Cardiac muscle cell (in vitro differentiated cells and primary cell): ENCODE measurements at places on chromosomes 4 and X.

GRCh38 chr4:30716681-30717207 lies 3.4 kb upstream of the PCDH7 start:
- peak; percentile 64 for DNase-seq
- peak overlapping the region; percentile 92 for H3K4me3 ChIP-seq
- H3K4me1 ChIP-seq: peaks cover 3% of the 10 kb centered on the region
- H3K27me3 ChIP-seq: no peaks in the 10 kb centered on the region
- no peaks in the 10 kb centered on the region for H3K36me3 ChIP-seq

- H3K4me3 ChIP-seq: no peak overlapping the region
- no peaks in the 10 kb centered on the region for H3K27me3 ChIP-seq
- no peak overlapping the region for H3K27ac ChIP-seq
- H3K36me3 ChIP-seq: no peaks in the 10 kb centered on the region
- H3K4me1 ChIP-seq: no peaks in the 10 kb centered on the region
- no peak for DNase-seq
Observed at GRCh38 chr4:187016101-187016500, 292.4 kb upstream of the FAT1 start.

DNA sequence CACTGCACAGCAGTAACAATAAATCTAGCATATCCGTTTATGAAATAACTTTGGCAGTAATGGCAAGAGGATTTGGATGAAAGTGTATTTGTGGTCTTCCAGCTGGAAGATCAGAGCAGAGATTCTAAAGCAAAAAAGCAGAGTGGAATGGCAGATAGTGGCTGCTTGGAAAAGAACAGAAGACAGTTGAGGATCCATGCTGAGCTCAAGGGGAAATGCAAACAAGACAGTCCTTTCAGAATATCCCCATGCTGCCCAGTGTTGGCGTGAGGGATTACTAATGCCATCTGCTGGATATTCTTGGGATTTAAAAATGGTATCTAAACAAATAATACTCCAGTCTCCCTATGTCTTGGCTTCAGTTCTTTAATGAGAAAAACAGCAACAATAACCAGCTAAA lies 629.1 kb upstream of the ATOH1 start:
- H3K27ac ChIP-seq: no peak overlapping the region
- no peaks in the 10 kb centered on the region for H3K36me3 ChIP-seq
- no peak overlapping the region for H3K4me3 ChIP-seq
- DNase-seq: peak; percentile 63
- no peaks in the 10 kb centered on the region for H3K27me3 ChIP-seq
- no peaks in the 10 kb centered on the region for H3K4me1 ChIP-seq

DNA sequence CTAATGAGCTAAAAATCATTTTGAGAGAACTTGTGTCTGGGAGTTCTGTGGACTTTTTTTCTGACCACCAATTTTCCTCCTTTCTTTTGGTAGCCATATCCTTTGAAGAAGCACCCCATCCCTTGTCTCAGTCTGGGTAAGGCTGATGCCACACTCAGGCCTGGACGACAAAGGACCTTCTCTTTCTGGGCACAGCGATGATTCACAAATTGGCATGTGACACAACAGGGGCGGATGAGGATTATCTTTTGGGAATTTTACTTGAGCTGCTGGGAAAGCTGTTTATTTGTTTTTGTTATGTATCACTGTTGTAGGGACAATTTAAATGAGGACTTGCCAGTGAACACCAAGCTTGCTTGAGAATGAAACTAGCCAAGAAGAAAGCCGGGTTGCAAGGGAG lies 233.4 kb upstream of the HAND2 start:
- no peak overlapping the region for H3K27ac ChIP-seq
- DNase-seq: no peak
- H3K36me3 ChIP-seq: no peaks in the 10 kb centered on the region

DNA sequence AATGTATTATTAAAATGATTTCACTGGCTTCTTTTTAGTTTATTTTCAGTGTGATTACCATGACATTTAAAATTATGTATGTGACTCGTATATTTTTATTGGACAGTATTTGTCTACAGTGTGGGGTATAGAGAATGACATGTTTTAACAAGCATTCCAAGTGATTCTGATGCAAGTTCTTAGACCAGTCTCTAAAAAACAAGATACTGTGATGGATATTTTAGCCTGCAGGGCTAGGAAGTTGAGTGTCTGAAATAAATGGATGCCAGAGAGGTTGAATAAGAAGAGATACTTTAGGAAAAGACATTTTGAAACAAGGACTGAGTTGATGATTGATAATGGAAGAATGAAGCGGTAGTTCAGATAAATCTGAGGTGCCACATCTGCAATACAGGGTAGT lies 3.5 kb upstream of the MAD2L1 start:
- no peak overlapping the region for H3K27ac ChIP-seq
- H3K4me3 ChIP-seq: no peak overlapping the region
- H3K36me3 ChIP-seq: no peaks in the 10 kb centered on the region
- peaks cover 20% of the 10 kb centered on the region for H3K4me1 ChIP-seq

DNA sequence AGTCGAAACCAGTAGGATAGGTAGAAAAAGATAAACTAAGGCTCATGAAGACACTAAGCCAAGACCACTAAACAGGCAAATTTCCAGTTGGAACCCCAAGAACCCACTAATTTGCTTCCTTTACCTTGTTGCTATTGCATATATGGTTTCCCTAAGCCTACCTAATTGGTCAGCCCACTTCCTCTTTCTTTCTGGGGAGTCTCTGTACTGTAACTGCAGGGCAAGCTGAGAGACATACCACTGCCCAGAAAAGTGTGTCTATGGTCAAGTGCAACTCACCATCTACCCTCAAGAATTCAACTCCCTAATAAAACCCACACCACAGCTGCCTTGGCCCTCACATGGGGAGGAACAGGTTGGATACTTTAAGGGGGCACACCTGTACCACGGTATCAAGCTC lies 28.6 kb downstream of the IDS start:
- H3K4me3 ChIP-seq: no peak overlapping the region
- no peaks in the 10 kb centered on the region for H3K4me1 ChIP-seq
- DNase-seq: no peak
- no peaks in the 10 kb centered on the region for H3K36me3 ChIP-seq
- H3K27ac ChIP-seq: no peak overlapping the region
- peaks cover under 1% of the 10 kb centered on the region for H3K27me3 ChIP-seq

DNA sequence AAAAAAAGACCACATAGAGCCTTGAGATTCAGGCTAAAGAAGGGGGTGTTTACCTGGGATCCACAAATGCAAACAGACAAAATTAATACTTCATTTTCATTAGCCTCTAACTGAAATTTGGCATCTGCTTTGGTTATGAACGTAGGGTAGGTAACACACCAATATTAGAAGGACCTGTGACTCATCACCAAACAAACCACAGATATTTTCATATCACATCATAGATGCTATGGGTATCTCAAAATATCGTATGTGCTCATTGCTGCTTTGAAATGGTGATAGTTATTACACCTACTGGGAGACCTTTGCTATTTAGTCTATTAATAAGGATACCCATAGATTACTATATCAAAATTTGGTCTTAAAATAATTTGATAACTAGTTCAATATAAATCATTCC lies 180.6 kb upstream of the MAP3K15 start:
- H3K4me1 ChIP-seq: no peaks in the 10 kb centered on the region
- no peaks in the 10 kb centered on the region for H3K36me3 ChIP-seq
- no peaks in the 10 kb centered on the region for H3K27me3 ChIP-seq
- no peak for DNase-seq
- H3K4me3 ChIP-seq: no peak overlapping the region

- H3K4me3 ChIP-seq: no peak overlapping the region
- no peaks in the 10 kb centered on the region for H3K4me1 ChIP-seq
- no peaks in the 10 kb centered on the region for H3K27me3 ChIP-seq
- no peak for DNase-seq
- no peak overlapping the region for H3K27ac ChIP-seq
Observed at GRCh38 chr4:145734576-145735346, 54.8 kb downstream of the C4orf51 start.

DNA sequence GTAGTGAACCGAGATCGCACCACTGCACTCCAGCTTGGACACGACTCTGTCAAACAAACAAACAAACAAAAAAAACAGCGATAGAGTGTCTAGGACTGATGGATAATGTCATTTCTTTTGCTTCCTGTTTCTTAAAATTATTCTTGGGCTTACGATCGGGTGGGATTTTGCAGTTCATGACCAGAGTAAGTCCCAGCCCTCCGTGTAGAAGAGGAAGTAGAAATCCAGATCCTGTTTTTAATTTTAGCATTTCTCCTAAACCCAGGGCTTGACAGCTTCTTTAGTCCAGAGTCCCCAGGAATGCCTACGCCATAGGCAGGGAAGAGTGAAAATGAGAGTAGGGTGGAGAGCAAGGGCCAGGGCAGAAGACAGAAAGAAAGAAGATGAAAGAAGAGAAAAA lies 94.3 kb downstream of the HPRT1 start:
- no peak for DNase-seq
- H3K27ac ChIP-seq: no peak overlapping the region
- H3K36me3 ChIP-seq: no peaks in the 10 kb centered on the region
- peaks cover 10% of the 10 kb centered on the region for H3K4me1 ChIP-seq

DNA sequence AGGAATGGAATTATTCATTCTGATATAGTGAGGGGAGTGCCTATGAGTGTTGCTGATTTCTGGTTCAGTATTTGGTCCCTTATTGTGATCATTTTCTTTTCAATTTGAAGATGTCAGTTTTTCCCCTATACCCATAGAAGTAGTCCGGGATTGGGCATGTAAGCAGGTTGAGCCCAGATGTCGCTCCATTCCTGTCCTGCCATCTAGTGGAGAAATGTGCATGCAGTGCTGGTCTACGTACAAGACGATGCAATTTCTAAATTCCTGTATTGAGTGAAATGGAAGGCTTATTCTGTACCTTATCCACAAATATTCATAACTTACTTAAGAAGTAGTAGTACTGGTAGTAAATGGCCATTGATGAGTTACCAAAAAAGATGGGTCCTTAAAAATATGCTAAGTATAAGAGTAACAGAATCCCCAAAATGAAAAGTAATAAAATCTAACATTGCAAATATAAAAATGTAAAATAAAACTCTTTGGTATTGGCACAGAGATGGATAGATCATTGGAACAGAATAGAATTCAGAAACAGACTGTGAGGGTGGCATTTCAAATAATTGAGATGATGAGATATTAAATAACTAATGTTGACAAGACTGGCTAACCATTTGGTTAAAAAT lies 60.9 kb downstream of the UGT8 start:
- H3K27ac ChIP-seq: no peak overlapping the region
- H3K4me1 ChIP-seq: no peaks in the 10 kb centered on the region
- peak; percentile 76 for DNase-seq
- no peak overlapping the region for H3K4me3 ChIP-seq

DNA sequence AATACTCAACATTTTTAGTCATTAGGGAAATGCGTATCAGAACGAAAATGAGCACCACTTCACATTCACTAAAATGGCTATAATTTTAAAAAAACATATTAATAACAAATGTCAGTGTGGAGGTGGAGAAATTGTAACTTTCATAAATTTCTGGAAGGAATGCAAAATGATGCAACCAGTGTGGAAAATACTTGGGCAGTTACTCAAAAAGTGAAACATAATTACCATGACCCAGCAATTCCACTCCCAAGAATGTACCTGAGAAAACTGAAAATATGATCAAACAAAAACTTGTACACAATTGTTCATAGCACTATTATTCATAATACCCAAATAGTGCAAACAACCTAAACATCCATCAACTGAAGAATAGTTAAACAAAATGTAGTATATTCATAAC lies 76.1 kb upstream of the FAM241A start:
- H3K36me3 ChIP-seq: no peaks in the 10 kb centered on the region
- no peak overlapping the region for H3K4me3 ChIP-seq
- H3K27me3 ChIP-seq: no peaks in the 10 kb centered on the region
- no peak overlapping the region for H3K27ac ChIP-seq
